Activated T-helper 2 cell treated with anti-CD3 and anti-CD28 coated beads, Interferon-gamma antibody, Interleukin-2, Interleukin-4, amounts not matched to agents 10 μg/mL and 5 μg/mL and 100 μg/mL, durations not matched to agents 14 hours and 24 hours and 36 hours (primary cell): ENCODE measurements at places on chromosomes 4 and X. TPM values are rescaled to one million over a fixed set of nuclear protein-coding genes. Genes with fewer than 3 reads are reported as not detected.

Gene ARR3
- not detected in 2 replicates for total RNA-seq

Gene UBQLN2
- 37.6 and 40.5 TPM in 2 replicates for total RNA-seq

Gene TEX13B
- total RNA-seq: not detected in 2 replicates

Gene EMCN
- not detected in 2 replicates for total RNA-seq

Gene BEX5
- 1.9 and 2.8 TPM in 2 replicates for total RNA-seq

Gene SAGE1
- not detected in 2 replicates for total RNA-seq

Gene LEF1
- total RNA-seq: 74.0 and 77.0 TPM in 2 replicates

Gene MTCP1
- 12.3 and 19.0 TPM in 2 replicates for total RNA-seq

Gene SNCA
- 0.39 and 0.44 TPM in 2 replicates for total RNA-seq

Gene IGBP1
- total RNA-seq: 33.0 and 33.6 TPM in 2 replicates

Gene QRFPR
- not detected in 2 replicates for total RNA-seq

Gene TBC1D9
- total RNA-seq: 0.07 TPM in 2 replicates

Gene PLXNB3
- total RNA-seq: 0.62 and 0.91 TPM in 2 replicates

Gene SRD5A3
- 32.4 and 33.5 TPM in 2 replicates for total RNA-seq

Gene GAGE1
- not detected in 2 replicates for total RNA-seq

Gene EGF
- not detected in 2 replicates for total RNA-seq

Gene HSFX2
- total RNA-seq: 0.23 TPM in 1 of 2 replicates, not detected in the other

Gene RNF212
- 0.62 and 0.85 TPM in 2 replicates for total RNA-seq

Gene SPANXA1
- not detected in 2 replicates for total RNA-seq

Gene AWAT2
- total RNA-seq: not detected in 2 replicates

Gene ADGRG2
- 0.02 TPM in 1 of 2 replicates, not detected in the other for total RNA-seq

Gene RASSF6
- total RNA-seq: not detected in 2 replicates

Gene MECP2
- 58.2 and 58.4 TPM in 2 replicates for total RNA-seq

Gene ASB11
- not detected in 2 replicates for total RNA-seq

Gene GYG2
- total RNA-seq: not detected in 2 replicates

Gene GPM6B
- not detected in 2 replicates for total RNA-seq

Gene SPANXB1
- not detected in 2 replicates for total RNA-seq

Gene SYTL5
- total RNA-seq: not detected in 2 replicates

Gene KLB
- total RNA-seq: not detected in 2 replicates

Gene TLR2
- total RNA-seq: 0.25 and 1.1 TPM in 2 replicates

Gene SMIM10L2A
- 0.16 and 0.21 TPM in 2 replicates for total RNA-seq

Gene PPP1R2C
- total RNA-seq: not detected in 2 replicates

Gene LAMP2
- 39.8 and 40.7 TPM in 2 replicates for total RNA-seq

Gene TLR8
- total RNA-seq: not detected in 2 replicates

Gene RNF4
- 99.0 and 99.1 TPM in 2 replicates for total RNA-seq

Gene PAGE2
- total RNA-seq: not detected in 2 replicates

Gene PARM1
- not detected in 2 replicates for total RNA-seq

Gene ZNF157
- 0.25 TPM in 2 replicates for total RNA-seq

Gene PKD2
- 13.6 and 16.6 TPM in 2 replicates for total RNA-seq

Gene PDHA2
- not detected in 2 replicates for total RNA-seq

Gene MAGEE2
- total RNA-seq: not detected in 2 replicates

Gene P2RY4
- 0.55 and 0.71 TPM in 2 replicates for total RNA-seq

Gene GABRB1
- total RNA-seq: not detected in 2 replicates

Gene TMSB15C
- 3.3 and 4.7 TPM in 2 replicates for total RNA-seq

Gene PROM1
- total RNA-seq: 0.46 and 0.64 TPM in 2 replicates

Gene BLOC1S4
- total RNA-seq: 18.2 and 20.8 TPM in 2 replicates

Gene NEXMIF
- total RNA-seq: 0.43 and 0.71 TPM in 2 replicates

Gene MORF4L2
- 241 and 249 TPM in 2 replicates for total RNA-seq

Gene C4orf36
- total RNA-seq: not detected in 2 replicates

Gene MAD2L1
- 68.7 and 70.8 TPM in 2 replicates for total RNA-seq

Gene ETNPPL
- total RNA-seq: not detected in 2 replicates

Gene RAB9B
- total RNA-seq: 0.55 and 0.62 TPM in 2 replicates

Gene GAGE2A
- total RNA-seq: not detected in 2 replicates

Gene LINC00632
- total RNA-seq: 3.1 and 3.3 TPM in 2 replicates

Gene PAGE2B
- total RNA-seq: 0.41 and 1.1 TPM in 2 replicates
